Common myeloid progenitor, CD34-positive (primary cell): ENCODE measurements at places on chromosomes 2 and 18.
A peak's percentile ranks its signal among the peaks of the same experiment; 100 is the strongest.

DNA sequence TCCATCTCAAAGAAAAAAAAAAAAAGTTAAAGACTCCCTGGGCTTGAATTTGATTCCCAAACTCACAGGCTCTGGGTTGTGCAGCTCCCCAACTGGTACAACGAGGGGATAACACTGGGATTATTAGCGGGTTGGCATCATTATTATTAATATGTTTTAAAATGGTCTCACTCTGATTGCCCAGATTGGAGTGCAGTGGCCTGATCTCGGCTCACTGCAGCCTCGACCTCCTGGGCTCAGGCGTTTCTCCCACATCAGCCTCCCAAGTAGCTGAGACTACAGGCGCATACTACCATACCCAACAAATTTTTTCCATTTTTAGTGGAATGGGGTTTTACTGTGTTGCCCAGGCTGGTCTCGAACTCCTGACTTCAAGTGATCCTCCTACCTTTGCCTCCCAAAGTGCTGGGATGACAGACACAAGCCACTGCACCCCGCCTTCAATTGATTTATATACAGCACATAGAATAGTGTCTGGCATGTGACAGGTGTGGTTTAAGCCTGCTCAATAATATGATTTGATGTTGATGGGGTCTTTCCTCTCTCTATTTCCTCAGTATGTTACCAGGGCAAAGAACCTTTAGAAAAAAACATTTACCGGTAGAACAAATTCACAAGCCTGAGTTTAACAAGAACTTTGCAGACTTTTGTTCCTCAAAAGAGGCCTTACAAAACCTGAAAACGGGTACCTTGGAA lies 12.2 kb downstream of the MYCN start:
- no peak for DNase-seq

DNA sequence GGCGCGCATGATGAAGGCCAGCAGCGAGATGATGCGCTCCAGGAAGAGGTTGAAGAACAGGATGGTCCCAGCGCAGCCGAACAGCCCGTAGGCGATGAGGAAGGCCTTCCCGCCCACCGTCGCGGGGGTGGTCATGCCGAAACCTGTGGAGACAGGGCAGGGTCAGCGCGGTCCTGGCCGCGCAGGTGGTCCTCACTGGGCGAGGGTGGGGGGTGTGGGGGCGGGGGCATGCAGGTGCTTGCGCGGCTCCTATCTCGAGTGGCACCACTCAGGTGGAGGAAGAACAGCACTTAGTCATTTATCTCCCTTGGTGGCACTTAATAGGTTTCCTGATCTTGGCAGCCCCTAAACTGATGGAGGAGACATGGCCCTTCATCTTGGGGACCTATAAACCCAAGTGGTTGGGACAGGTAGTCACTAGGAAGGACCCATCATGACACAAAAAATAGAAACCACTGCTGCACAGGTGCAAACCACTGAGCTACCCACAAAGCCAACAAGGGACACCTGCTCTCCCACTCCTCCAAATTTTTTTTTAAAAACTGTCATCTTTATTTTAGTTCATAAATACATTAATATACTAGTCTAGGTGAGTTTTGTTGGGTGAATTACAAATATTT lies 118.8 kb downstream of the MSH2 start:
- no peak for DNase-seq

GRCh38 chr2:38387887-38388286 lies 10.8 kb upstream of the ATL2 start:
- DNase-seq = no peak

GRCh38 chr2:149653831-149654445 lies 66.4 kb upstream of the MMADHC start:
- DNase-seq = no peak

- DNase-seq = no peak
Measured at GRCh38 chr2:45280794-45281193, 271.5 kb upstream of the SIX2 start.

DNA sequence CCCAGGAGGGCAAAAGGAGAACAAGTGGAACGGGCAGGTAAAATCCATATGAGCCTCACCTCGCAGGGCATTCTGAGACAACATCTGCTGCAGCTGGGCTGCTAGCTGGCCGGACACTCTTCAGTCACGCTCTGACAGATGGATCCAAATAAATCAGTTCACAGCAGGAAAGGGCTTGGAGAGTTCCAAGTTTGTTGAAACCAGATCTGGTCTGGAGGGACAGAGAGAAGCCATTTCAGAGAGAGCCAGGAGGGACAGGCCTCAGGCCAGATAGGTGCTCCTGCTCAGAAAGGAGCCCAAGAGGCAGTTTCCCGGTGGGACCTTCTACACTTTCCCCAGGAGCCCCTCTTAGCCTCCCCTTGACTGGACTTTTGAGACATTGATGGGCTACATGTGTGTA lies 28.2 kb upstream of the TNP1 start:
- no peak for DNase-seq

DNA sequence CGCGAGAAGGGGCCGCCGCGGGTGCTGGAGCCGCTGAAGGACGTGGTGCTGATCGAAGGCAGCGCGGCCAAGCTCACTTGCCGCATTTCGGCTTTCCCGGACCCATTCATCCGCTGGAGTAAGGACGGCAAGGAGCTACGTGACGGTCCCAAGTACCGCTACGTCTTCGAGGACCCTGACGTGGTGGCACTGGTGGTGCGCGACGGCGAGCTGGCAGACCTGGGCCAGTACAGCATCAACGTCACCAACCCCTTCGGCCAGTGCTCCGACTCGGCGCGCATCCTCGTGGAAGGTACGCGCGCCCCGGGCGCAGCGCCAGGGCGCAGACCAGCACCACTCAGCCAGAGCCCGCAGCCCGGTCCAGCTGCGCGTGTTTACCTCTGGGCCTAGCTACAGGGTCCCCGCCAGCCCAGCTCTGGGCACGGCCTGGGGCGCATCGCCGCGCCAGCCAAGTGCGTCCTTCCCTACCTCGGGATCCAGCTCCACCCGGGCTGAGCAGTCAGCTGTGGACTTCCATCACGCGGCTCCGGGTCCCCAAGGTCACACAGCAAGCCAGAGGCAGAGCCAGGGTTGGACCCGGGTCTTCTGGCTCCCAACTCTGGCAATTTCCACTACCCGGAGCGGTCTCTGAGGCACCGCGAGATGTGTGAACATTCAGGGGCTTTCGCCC lies 1.7 kb upstream of the GMPPA start:
- DNase-seq = no peak

- DNase-seq = peak; percentile 37
Measured at GRCh38 chr2:121071034-121071504, 213.9 kb downstream of the TFCP2L1 start.

DNA sequence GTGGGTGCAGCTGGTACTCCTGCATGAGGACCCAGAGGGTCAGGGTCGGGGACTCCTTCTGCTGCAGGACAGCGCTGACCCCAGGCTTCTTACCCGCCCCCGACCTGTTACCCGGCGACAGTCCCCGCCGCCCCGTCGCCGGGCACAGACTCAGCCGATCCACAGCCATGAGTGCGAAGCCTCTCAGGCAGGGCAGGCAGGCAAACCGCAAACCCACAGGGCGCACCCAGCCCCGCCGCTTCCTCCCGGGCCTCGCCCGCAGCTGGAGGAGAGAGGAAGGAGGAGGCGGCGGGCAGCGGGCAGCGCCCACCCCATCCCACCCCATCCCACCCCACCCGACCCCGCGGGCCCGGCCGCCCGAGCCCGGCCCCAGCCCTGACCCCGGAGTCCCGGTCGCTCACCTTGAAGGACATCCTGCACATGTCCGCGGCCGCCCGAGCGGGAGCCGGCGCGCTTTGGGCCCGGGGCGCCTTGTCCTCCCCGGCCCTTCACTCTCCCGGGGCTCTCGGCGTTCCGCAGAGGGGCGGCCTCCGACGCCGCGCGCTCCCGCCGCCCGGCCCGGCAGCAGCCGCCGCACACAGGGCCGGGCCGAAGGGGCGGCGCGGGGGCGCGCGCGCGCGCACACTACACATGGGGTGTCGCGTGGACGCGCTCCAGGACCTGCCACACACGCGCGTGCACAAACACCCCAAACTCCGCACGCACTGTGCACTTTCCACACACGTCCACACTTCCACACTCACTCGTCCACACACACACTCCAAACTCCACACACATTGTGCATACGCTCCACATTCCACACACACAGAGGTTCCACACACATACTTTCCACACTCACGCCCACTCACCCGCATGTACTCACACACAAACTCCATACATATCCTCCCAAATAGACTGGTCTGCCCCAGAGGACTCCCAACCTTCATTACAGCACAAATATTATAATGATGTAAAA lies at the start of gene ANKRD29:
ANKRD29 (minus strand) TSS at position 603 of the 955 bp plus-strand sequence; CDS start at position 422, 181 bp downstream.
- peak; percentile 46 for DNase-seq

DNA sequence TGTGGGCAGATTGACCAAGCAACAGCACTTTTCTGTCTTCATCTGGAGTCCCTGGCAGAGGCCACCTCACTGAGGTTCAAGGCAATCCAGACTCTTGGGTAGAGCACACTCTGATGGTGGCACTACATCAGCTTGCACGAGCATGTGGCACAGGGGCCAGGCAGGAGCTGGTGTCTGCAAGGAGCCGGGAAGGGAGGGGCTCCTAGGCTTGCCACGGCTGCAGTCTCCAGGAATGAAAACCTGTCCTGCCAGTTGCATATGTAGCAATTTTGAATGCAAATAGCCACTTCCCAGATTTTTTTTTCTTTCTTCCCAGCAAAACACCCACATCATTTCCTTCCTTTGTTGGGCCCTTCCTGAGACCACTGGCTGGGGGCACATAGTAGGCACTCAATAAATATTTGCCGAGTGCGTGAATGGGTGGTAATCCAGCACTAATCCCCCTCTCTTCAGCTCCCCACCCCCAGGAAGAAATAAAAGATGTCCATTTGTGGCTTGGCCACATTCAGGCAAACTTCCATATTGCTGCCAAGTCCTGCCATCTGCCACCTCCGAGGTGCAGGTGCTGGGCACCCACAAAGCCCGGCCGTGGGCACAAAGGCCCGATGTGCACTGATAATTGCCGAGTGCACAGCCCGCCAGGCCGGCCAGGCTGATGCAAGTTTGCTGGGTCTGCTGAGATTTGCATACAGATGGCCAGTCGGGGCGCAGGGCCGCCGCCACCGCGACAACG lies 72.4 kb downstream of the MYCN start:
- peak; percentile 11 for DNase-seq

DNA sequence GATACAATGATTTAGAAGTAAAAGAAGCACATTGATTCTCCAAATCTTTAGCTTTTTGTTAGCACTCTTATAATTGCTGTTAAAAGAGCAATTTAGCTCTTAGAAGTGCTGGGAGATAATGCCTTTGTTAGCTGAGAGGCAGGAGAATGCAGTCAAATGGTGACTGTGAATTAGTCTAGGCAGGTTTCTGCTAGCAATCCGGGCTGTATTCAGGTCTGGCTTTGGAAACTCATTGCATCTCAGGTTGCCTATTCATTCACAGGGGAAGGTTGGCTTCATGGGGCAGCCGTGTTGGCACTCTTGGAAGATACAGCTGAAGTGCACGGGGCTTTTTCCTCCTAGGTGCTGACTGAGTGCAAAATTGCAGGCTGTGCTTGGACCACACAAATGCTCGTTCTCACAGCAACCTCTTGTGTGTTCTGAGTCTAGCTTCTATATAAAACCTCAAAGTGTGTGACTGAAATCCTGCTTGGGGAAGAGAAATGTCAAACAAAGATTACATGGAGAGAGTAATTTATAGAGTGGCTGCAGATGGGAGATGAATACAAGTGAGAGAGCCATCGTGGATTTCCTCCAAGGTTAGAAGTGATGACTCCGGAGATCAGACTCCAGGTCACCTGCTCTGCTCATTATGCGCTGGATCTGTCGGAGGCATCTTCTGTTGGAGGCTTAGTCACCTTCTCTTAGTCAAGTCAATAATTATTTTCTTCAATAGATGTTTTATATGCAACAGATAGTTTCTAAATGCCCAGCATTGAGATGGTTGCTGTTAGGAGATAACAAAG lies 167.8 kb downstream of the PMAIP1 start:
- no peak for DNase-seq

GRCh38 chr2:27920148-27920885 lies 29.8 kb downstream of the BABAM2 start:
- peak; percentile 93 for DNase-seq

DNA sequence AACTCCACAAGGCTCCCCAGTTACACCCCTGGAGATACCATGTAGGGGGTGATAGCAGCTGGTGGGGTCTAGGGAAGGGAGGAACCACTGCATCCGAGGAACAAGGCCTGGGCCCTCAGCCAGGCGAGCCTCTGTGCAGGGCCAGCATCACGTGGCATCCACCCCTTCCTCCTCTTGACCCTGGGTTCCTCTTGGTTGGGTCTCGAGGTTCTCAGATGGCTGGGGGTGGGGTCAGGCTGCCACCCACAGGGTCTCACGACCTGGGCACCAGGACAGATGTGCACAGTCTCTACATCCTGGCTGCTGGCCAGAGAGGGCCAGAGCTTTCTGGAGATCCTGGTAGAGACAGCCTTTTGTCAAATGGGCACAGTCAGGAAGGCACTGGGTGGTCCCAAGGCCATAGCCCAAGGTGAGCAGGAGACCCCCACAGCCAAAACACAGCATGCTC lies 10.4 kb downstream of the HS6ST1 start:
- no peak for DNase-seq
